Mesothelial cell of epicardium (in vitro differentiated cells): ENCODE measurements at places on chromosomes 6 and 20.

- no peak for DNase-seq
These were observed 221.3 kb downstream of the GRIK2 start for GRCh38 chr6:101614774-101615173.

- no peak for DNase-seq
These were observed 5.6 kb upstream of the UQCC2 start for GRCh38 chr6:33716890-33717632.

DNA sequence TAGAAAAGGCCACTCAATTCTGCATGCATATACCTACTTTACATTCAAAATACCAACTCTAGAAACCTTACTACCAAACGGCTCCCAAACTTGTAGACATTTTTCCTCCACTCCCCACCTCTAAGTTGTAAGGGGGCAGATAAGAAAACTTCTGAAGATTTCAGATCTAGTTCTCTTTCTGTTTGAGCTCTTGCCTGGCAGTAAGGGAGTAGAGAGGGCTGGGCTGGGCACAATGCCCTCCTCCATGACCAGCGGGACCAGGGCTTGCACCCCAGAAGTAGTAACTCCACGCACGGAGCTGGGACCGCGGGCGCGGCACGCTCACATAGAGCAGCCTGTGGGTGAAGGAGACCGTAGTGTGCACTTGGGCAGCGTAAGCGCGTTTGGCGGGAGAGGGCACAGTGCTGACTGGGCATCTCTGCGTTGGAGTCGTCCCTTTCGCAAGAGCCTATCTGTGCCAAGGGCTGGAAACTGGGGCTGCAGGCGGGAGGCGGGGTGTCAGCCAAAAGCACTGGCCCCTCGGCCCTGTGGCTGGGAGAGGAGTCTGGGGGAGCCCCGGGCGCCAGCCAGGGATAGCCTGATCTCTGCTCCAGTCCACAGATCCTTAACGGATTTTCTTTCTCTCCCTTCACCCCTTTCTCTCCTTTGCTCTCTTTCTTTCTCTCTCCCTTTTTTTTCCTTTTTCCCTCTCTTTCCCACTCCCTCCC is 32.4 kb downstream of the PHACTR1 start:
- DNase-seq, result no peak

DNA sequence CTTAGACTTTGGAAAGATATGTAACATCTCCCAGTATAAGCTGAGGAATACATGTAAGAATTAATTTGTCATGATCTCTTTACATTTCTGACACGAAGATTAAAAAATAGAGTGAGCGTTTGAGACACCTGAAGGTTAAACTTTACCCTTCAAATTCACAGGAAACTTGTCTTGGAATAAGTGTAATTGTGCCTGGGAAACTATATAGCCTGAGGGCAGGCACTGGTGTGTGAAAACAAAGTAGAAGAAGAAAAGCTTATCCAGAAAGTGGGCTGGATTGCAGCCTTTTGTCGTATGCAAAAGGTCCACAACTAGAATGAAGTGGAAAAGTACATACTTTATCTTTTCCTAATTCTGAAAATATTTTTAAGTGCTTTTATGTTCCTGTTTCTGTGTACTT is 275.7 kb upstream of the TCF21 start:
- DNase-seq, result no peak

DNA sequence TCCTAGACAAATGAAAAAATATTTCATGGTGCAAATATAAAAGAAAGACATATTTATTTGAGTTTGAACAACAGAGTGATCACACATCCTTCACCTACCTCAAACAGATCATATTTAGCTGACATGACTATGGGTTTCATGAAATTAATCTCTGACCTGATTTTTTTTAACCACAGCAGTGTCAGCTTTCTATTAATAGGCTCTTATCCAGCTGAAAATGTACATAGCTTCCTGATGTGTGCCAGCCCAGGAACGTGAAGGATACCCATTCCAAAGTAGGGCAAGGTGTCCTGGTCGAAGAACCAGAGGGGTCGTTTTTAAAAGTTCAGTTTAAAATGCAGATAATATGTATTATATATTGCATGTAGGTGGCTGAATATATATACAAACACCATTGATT is 19.8 kb downstream of the TRDN start:
- DNase-seq, result no peak

- no peak for DNase-seq
These were observed 118.9 kb downstream of the ARMC2 start for GRCh38 chr6:108966855-108967755.

DNA sequence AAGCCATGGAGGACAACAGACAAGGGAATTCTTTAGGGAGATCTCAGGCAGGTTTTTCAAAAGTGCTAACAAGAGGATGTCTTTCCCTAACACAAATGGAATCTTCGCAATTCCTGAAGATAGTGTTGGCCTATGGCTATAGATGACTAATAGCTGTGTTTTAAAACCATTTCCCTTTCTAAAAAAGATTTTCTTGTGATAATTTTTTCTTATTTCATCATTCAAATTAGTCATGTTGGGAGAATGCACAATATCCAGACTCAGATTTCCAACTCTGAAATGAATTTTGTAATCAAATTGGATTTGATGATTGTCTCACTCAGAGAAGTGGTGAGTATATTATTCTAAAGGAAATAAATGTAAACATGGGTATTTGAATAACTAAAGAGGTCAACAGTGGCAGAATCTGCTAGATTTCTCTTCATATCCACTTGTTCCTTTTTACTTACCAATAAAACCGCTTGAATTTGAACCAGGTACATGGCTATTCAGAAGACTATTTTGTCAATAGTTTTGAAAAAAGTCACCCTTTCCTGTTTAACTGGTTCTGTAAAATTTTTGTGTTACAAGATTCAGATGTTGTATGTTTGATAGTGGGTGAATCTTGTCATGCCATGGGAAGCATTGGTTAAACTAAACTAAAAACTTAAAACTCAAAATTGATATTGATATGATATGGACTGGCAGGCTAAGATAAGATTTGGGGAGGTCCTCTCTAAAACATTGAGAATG is 1223.7 kb upstream of the EYS start:
- no peak for DNase-seq

- DNase-seq, result no peak
These were observed 49.5 kb upstream of the TULP4 start for GRCh38 chr6:158262755-158263154.

- DNase-seq, result no peak
These were observed 83.7 kb downstream of the STXBP5 start for GRCh38 chr6:147287869-147288271.

DNA sequence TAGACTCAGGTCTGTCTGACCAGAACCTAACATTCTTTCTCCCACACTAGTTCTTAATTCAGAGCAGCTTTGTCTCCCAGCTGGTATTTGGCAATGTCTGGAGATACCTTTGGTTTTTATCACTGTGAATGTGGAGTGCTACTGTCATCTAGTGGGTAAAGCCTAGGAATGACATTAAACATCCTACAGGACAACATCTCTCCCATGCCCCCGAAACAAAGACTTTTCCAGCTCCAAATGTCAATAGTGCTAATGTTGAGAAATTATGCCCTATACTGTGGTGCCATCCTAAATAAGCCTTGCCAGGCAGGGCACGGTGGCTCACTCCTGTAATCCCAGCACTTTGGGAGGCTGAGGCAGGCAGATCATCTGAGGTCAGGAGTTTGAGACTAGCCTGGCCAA is 4.2 kb upstream of the TTPAL start:
- no peak for DNase-seq

DNA sequence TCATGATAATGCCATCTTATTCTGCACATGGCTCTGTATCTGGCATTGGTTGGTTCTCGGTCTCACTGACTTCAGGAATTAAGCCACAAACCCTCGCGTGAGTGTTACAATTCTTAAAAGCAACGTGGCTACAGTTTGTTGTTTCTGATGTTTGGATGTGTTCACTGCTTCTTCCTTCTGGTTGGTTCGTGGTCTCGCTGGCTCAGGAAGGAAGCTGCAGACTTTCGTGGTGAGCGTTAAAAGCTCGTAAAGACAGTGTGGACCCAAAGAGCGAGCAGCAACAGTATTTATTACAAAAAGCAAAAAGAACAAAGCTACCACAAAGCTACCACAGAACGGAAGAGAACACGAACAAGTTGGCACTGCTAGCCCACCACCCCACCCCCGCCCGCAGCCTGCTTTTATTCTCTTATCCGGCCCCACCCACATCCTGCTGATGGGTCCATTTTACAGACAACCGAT is 51.1 kb downstream of the MYLIP start:
- no peak for DNase-seq

GRCh38 chr20:58976061-58976730 is 4.9 kb upstream of the NELFCD start:
- DNase-seq, result no peak

DNA sequence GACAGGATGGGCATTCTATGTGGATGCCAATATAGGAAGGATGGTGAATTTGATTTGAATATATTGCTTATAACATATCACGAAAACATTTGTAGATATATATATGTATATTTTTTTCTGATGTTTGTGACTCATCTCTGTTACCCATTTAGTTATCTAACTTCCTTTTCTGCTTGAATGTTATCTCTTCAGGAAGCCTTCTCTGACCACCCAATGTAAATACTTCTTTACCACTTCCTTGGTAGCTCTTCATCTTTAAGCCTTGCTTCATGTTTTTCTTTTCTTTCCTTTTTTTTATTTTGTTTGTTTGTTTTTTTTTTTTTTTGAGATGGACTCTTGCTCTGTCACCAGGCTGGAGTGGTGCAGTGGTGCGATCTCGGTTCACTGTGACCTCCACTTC is 260.5 kb upstream of the EPHA7 start:
- DNase-seq, result no peak

- no peak for DNase-seq
These were observed 7.8 kb upstream of the PACSIN1 start for GRCh38 chr6:34457742-34458735.

DNA sequence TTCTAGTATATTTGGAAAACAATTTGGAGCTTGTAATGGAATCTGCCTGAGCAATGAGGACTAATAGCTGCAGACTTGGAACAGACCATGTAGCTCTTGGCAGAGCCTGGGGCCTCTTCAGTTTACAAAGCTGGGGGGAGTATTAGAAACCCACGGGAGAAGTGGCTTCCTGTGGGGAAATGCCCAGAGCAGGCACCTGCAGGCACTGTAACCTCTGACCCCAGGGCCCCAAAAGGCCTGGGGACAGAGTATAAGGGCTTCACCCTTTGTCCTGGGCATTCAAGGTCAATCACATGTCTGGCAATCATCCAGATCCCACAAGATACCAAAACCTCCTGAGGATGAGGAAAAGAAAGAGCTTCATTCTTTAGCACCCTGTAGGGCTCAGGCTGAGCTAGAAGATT is 19.4 kb downstream of the PKIG start:
- no peak for DNase-seq

DNA sequence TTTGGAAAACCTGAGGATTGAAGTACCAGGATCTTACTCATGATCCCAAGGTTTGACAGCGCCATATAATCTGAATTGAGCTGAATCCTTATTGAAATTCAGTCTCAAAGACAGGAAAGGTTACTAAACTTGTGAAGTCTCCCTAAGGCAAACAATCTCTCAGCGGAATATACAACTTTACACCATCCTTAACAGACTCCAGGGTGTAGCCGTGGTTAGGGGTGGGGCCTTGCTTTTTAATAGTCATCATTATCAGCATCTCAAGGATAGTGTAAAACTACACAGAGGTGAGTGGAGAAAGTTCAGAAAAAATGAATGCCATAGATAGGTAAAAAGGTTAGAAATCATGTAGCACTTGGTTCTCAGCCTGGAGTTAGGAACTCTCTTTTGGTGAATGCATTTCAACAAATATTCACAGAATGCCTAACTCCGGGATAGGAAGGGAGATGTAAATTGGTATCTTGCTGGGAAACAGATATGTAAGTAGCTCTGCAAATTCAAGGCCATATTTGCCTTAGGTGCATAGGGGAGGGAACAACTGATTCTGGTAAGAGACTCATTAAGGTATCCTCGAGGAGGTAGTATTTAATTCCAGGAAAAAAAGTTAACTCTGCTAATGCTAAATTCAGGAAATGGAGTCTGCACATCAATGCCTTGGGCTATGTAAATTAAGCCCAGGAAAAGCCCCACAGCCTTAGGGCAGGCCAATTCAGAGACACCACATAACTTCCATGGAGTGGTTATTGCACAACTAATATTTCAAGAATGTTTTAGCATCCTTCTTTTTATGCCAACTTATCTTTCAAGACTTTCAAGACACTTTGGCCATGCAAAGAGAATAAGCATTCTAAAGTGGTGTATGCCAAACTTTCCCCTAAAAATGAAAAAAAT is 61.6 kb downstream of the SNAP25 start:
- DNase-seq, result no peak

- no peak for DNase-seq
These were observed 30.0 kb downstream of the SLX4IP start for GRCh38 chr20:10465135-10465534.

DNA sequence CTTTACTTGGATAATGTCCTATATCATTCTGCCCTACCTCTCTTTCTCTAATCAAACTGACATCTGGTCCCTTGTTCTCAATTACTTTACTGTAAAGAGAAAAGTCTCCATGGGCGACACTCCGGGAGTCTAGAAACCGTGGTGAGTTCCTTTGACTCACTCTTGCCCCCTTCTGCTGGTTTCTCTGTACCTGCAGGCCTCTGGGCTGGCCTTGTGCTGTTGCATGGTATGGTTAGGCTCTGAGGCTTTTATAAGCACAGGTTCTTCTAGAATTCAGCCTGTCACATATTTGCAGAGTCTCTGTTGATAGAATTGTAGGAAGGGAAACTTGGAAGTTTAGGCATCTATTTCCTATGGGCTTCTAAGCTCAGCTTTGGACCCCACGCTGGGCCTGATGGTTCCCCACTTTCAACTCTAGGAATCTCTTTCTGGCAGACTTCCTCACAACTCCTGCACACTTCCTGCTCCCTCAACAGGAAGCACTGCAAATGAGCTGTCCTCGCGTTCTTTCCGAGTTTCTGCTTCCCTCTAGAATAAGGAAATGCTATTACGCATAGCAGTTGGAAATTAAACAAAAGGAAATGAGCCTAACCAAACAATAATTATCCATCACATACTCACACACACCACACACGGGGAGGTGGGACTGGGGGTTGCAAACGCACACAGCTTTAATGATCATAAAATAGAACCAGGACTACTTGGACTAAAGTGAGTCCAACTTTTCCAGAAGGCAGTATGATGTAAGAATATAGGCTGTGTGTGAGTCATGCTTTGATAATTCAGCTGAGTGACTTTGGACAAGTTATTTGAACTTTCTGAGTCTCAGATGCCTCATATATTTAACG is 683.3 kb downstream of the QKI start:
- no peak for DNase-seq

GRCh38 chr6:170159022-170159965 is 131.6 kb downstream of the DLL1 start:
- DNase-seq, result no peak

DNA sequence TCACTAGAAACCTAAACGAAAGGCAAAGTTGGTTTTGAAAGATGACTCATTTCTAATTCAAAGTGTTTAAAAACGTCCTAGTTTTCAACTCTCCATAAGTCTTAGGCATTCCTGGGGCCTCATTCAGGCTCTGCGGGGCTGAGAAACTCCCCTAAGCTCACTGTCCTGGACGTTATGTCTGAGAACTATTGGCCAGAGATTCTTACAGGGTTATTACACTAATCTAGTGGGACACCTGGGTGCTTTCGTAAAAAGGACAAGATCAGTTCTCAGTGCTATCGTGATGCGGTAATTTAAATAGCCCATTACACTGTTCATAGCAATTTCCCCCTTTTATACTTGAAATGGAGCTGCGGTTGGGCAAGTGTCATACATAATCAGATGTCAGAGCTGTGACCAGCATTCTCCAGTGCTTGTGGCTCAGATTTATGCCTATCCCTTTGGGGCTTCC is 280.9 kb downstream of the QKI start:
- DNase-seq, result no peak

GRCh38 chr6:166277018-166277417 is 31.2 kb downstream of the PRR18 start:
- DNase-seq, result no peak
